ENCODE measurements at places on chromosomes 3 and 15. TPM values are rescaled to one million over a fixed set of nuclear protein-coding genes. Genes with fewer than 3 reads are reported as not detected.

Gene ANKRD63
- not detected for total RNA-seq

Gene GMPPB
- total RNA-seq = 61.6 TPM

Gene ARGFX
- not detected for total RNA-seq

Gene BNC1
- not detected for total RNA-seq

Gene PSMD2
- 225 TPM for total RNA-seq

Gene MYL3
- total RNA-seq = not detected

Gene KLHDC8B
- total RNA-seq = 0.66 TPM

Gene EEF1AKMT4
- total RNA-seq = 6.4 TPM

Gene STRIT1
- total RNA-seq = not detected

Gene IQCF5
- not detected for total RNA-seq

Gene ARL8B
- total RNA-seq = 41.9 TPM

Gene EHD4
- total RNA-seq = 9.1 TPM

Gene SRGAP3
- 7.1 TPM for total RNA-seq

Gene BOC
- total RNA-seq = 0.05 TPM

Gene COL6A6
- not detected for total RNA-seq

Gene CPLX3
- 0.25 TPM for total RNA-seq

Gene INKA1
- total RNA-seq = 0.41 TPM

Gene MME
- not detected for total RNA-seq

Gene RETNLB
- not detected for total RNA-seq

Gene FHIT
- total RNA-seq = 40.6 TPM

Gene RTP1
- total RNA-seq = not detected

Gene WDR73
- total RNA-seq = 26.0 TPM

Gene TMEM40
- not detected for total RNA-seq

Gene ARHGAP31
- 3.0 TPM for total RNA-seq

Gene ZNF710
- 27.5 TPM for total RNA-seq

Gene MNS1
- total RNA-seq = 0.16 TPM

Gene FOXL2
- not detected for total RNA-seq

Gene CIDEC
- total RNA-seq = not detected

Gene DNAH1
- total RNA-seq = 25.9 TPM

Gene SLC25A36
- total RNA-seq = 36.1 TPM

Gene TRIM71
- 0.02 TPM for total RNA-seq

Gene LRTM1
- total RNA-seq = not detected

Gene GOLGA8N
- total RNA-seq = 23.0 TPM

Gene KNG1
- total RNA-seq = not detected

Gene CEMIP
- 0.91 TPM for total RNA-seq

Gene LRRC31
- total RNA-seq = not detected

Gene PIGZ
- 3.1 TPM for total RNA-seq

Gene MAP3K13
- 11.8 TPM for total RNA-seq

Gene NLGN1
- total RNA-seq = not detected

Gene IMPG2
- total RNA-seq = 0.20 TPM

Gene DPPA2
- total RNA-seq = not detected

Gene GOLGA6A
- total RNA-seq = not detected

Gene CLDN11
- total RNA-seq = not detected

Gene IFT122
- total RNA-seq = 22.5 TPM

Gene CACNA2D3
- total RNA-seq = not detected

Gene SKIC8
- 46.2 TPM for total RNA-seq

Measured in T-helper 2 cell treated with Interferon-gamma antibody and Interleukin-4, amounts not matched to agents 100 ng/mL and 5 ng/mL, for 36 hours (primary cell).